ENCODE measurements at places on chromosomes 4 and X. TPM values are rescaled to one million over a fixed set of nuclear protein-coding genes. Genes with fewer than 3 reads are reported as not detected.

The PHOX2B gene
- total RNA-seq, result 0.96 TPM

The METTL14 gene
- 21.4 TPM for total RNA-seq

The FMR1NB gene
- total RNA-seq, result not detected

The SAP30 gene
- total RNA-seq, result 28.9 TPM

The SLC6A14 gene
- 0.48 TPM for total RNA-seq

The PDGFRA gene
- 465 TPM for total RNA-seq

The NALF2 gene
- total RNA-seq, result 0.24 TPM

The GAGE1 gene
- 1.4 TPM for total RNA-seq

The ADH7 gene
- total RNA-seq, result 2.4 TPM

The CCKAR gene
- not detected for total RNA-seq

The SLIT2 gene
- 19.5 TPM for total RNA-seq

The HSFX2 gene
- total RNA-seq, result 0.96 TPM

The WDR17 gene
- 7.2 TPM for total RNA-seq

The GUF1 gene
- 33.9 TPM for total RNA-seq

The OPRPN gene
- total RNA-seq, result 2.4 TPM

The MND1 gene
- 5.8 TPM for total RNA-seq

The HS6ST2 gene
- total RNA-seq, result 23.4 TPM

The EMCN gene
- total RNA-seq, result 8.7 TPM

The RGN gene
- 1.4 TPM for total RNA-seq

The CITED1 gene
- total RNA-seq, result not detected

The VCX gene
- not detected for total RNA-seq

The OTC gene
- total RNA-seq, result not detected

The ZAR1 gene
- 0.48 TPM for total RNA-seq

The PPP4R3C gene
- total RNA-seq, result 0.24 TPM

The ARMCX4 gene
- 11.6 TPM for total RNA-seq

The LAMP2 gene
- 51.8 TPM for total RNA-seq

The DGKQ gene
- 5.3 TPM for total RNA-seq

The EVC2 gene
- total RNA-seq, result 10.6 TPM

The MAMLD1 gene
- 0.72 TPM for total RNA-seq

The SHOX gene
- 0.96 TPM for total RNA-seq

The RBPJ gene
- 108 TPM for total RNA-seq

The STPG2 gene
- 3.4 TPM for total RNA-seq

The ITIH6 gene
- total RNA-seq, result 0.48 TPM

The MAGEC2 gene
- total RNA-seq, result 0.48 TPM

The MAGEB6 gene
- total RNA-seq, result not detected

The UGT2A2 gene
- total RNA-seq, result 11.3 TPM

The HELT gene
- not detected for total RNA-seq

The CD38 gene
- total RNA-seq, result 9.6 TPM

The NAA11 gene
- total RNA-seq, result 6.5 TPM

The ITGB1BP2 gene
- 33.2 TPM for total RNA-seq

The CC2D2A gene
- 65.7 TPM for total RNA-seq
